Stimulated activated CD8-positive, alpha-beta memory T cell treated with anti-CD3 and anti-CD28 coated beads, Interleukin-4, amount 100 ng/mL, for 1 hour (primary cell): ENCODE measurements at places on chromosomes 11 and 22.

DNA sequence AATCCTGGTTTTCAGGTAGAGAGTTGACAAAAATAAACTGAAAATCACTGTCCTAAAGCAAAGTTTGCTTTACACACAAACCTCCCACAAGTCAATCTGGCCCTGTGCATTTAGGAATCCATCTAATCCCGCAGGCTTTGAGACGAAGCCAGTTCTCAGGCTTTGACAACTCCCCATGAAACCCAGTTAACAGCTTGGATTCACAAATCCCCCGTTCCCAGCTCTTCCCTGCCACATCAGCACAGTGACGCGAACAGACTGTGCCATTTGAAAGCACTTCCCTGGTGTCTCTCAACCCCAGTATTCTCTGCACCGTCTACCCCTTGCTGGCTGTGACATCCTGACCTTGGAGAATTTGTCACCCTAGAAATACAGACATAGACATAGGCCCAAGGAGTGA, 117.8 kb downstream of the OPCML start:
- no peak for DNase-seq

DNA sequence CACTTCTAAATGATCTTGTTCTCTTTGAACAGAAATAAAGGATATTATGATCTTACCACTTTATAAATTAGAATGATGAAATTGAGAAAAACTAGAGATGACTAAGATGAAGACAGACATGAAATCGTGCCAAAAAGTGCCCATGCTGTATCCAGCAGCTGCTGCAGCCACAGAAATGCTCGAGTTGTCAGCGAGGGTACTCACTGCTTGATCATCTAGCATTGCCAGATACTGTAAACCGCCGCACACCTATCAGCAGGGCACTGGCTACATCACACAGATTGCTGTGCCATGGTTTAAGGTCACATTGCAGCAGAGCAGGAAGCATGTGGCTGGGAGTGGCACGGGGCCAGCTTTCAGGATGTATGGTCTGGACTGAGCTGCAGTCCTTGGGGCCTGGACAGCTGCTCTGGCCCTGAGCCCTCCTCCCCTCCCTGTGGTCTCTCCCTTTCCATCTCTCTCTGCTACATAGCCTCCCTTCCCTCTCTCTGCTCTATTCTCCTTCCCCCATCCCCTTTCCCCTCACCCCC, 51.0 kb upstream of the SEPTIN5 start:
- DNase-seq, result no peak

DNA sequence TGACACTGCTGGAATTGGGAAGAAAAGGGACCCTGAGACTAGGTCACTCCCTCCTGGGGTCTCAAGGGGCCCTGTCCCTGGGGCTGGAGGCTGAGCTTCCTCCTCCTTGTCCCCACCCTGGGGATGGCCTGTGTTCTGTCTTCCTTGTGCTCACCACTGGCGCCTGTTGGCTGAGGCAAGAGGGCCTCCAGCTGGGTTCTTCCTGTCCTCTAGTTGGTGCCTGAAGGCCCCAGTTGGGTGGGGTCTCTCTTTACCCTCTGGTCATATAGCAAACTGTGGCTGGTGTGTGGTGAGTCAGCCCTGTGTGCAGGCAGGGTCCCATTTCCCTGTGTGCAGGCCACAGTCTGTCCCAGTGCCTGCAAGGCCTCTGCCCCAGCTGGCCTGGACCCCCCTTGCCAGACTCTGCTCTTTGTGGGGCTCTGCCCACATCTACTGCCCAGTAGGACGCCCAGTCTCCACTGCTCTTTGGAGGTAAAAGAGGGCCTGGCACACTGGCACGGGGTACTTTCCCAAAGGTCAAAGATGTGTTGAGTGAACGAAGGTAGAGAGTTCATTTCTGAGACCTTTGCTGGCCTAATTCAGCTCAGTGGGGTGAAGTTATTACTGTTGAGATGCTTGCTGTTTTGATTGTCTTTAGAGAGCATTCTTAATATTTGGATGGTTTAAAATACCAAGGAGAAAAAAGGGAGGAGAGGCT, 55.1 kb upstream of the CLDN5 start:
- DNase-seq, result no peak

DNA sequence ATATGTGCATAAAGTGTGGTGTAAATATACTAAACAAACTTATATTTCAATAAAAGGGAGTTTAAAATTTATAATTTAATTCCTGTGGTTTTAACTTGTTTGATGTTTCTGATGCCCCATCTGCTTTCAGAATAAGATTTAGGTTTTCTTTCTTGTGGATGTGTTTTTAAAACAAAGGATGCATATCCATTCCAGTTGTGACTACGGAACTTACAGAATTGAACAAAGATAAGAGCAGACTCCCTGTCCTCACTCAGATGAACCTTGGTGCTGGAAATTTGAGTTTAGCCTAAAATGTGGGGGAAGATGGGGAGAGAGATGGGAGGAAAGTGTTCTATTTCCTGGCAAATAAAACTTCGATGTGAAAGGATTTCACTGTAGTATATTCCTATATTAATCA, 2.5 kb downstream of the FJX1 start:
- DNase-seq, result no peak

DNA sequence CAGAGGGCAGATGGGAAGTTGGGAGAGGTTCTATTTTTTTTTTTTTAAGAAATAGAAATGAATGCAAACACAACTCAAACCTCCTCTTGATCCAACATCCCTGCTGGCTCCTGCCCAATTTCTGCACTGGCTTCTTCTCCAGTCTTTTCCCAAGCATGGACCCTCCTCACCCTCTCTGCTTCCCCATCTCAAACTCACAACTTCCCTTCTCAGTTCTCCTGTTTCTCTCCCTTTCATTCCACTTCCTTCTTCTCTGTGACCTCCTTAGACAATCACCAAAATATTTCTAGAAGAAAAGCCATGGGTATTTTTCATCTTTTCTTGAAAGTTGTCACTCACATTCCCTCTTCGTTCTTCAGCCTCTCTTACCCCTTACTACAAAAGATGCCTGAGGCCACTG, 85.2 kb upstream of the VPREB1 start:
- DNase-seq, result no peak

GRCh38 chr11:26583550-26583949, 11.5 kb upstream of the MUC15 start:
- no peak for DNase-seq

- DNase-seq, result no peak
Observed at GRCh38 chr11:77193911-77194830, 66.1 kb downstream of the MYO7A start.

DNA sequence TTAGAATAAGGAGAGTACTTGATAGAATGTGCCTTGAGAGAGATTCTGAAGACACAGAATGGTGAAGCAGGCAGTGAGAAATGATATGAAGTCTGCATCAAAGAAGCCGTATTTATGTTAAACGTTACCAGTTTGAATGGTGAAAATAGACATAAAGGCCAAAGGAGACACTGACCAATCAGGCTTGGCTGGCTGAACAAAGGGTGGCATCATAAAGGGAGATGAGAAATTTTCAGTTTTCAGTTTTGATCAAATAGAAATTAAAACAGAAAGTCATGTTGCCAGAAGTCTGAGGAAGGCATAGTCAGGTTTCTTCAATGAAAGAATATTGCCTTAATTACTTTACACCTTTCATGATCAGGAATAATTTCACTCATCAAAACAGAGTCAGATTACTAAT, 6.6 kb downstream of the OR51F1 start:
- DNase-seq, result no peak

GRCh38 chr11:3156282-3156660, 8.8 kb downstream of the OSBPL5 start:
- no peak for DNase-seq

DNA sequence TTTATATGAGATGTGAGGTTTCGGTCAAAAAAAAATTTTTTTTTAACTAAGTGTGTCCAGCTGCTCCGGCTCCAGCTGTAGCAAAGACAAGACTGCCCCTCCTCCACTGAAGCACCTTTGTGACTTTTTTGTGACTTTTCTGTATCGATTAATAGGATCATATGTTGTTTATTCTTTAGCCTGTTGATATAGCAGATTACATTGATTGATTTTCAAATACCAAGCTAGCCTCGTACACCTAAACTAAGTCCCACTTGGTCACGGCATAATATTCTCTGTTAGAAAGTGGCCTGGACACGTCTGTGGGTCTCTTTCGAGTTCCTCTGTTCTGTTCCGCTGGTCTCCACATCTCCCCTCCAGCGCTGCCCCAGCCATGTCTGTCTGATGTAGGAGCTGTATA, 126.8 kb downstream of the IGLL1 start:
- DNase-seq, result no peak

DNA sequence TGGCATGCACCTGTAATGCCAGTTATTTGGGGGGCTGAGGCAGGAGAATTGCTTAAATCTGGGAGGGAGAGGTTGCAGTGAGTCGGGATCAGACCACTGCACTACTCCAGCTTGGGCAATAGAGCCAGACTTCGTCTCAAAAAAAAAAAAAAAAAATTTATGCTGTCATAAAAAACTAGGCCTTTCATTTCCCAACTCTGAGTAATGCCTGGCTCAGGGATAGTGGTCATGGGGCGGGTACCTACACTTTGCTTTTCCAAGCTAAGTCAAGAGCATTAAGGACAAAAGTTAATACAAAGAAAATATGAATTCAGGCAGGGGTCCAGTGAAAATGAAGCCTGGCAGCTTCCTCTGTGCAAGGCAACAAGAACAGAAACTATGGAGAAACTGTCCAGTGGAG, 16.3 kb downstream of the CPSF7 start:
- no peak for DNase-seq

- DNase-seq, result no peak
Observed at GRCh38 chr11:55457641-55458040, 89.9 kb downstream of the OR4A15 start.

GRCh38 chr11:97502201-97502600, 1112.4 kb downstream of the JRKL start:
- DNase-seq, result no peak

- DNase-seq, result no peak
Observed at GRCh38 chr11:16935518-16936302, 78.5 kb downstream of the PLEKHA7 start.

DNA sequence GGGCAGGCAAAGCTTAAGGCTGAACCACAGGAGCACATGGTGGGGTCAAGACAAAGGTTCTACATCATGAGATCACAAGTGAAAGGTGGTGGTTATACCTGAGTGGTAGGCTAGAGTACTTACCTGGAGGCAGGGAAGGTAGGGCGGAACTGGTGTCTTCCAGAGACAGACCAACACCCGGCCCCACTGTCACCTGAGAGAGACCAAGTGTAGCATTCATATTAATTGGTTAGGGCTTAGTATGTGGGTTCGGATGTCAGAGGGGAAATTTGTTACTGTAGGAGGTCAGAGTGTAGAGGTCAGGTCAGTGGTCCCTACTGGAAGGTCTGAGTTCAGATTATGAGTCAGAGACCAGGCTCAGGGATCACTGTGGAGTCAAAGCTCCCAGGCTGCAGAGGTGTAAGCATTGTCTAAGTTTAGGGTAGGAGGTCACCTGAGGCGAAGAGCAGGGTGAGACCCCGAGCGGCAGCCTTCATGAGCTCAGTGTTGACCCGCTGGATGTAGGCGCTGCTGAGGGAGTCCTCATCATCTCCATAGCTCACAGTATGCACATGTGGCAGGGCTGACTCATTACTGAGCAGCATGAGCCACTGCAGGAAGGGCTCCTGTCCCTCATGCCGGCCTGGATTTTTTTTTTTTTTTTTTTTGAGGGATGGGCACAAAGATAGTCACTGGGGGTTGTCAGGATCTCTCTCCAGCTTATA, 3.2 kb downstream of the TPP1 start:
- DNase-seq, result no peak

GRCh38 chr22:40714499-40715337, 35.4 kb downstream of the MCHR1 start:
- no peak for DNase-seq

DNA sequence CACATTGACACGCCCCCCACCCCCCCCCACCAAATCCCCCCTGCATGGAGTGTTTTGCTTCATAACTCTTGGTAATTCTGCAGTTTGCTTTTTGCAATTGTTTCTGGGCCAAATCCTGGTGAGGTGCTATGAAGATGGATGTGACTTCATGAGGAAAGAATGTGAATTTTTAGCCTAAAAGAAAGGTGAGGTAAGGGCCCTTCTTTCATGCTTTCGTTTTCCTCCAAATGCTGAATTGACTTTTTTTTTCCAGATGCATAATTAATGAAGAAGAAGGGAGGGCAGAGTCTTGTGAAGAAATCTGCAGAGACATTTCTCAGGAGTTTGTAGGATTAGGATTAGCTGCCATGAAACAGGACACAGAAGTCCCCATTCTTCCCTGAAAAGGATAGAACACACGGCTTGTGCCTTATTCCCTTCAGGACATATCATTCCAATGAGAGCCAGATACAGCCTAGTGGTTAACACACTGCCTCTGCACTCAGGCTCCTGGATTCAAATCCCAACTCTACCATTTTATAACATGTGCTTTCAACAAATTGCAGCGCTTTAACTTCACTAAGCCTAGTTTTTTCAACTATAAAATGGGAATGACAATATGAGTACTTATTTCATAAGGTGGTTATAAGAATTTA, 19.6 kb upstream of the TBCEL start:
- no peak for DNase-seq

DNA sequence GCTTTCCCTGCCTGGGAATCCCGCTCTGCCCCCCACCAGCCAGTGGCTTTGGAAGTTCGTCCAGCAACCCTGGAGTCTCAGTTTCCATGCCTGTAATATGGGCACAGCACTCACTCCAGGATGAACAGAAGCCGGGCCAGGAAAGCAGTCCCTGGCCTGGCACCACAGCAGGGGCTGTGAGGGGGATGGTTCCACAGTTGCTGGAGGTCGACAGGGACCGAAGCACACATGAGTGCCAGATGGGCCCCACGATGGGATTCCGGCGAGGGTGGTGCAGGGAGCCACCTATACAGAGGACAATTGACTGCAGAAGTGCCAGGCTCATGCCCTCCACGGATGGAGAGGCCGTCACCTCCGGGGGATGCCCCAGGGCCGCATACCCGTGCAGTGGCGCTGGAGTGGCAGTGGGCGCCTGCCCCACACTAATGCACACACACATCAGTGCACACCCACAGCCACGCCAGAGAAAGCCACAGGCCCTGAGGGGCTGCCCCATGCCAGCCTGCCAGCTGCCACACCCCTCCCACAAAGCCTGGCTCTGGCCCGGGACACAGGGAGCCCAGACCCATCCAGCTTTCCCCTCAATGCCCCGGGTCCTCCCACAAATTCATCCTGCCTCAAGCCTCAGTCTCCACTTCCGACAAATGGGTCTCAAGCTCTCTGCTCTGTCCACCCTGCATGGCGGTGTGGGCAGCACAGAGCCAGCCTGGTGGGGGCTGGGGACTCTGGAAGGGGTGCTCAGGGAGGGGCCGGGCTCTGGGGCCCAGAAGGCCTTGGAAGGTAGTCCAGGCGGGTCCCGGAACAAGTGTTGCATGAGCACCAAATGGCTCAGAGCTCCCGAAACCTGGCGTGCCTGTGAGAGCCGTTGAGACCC, 9.7 kb downstream of the ASCL2 start:
- no peak for DNase-seq

DNA sequence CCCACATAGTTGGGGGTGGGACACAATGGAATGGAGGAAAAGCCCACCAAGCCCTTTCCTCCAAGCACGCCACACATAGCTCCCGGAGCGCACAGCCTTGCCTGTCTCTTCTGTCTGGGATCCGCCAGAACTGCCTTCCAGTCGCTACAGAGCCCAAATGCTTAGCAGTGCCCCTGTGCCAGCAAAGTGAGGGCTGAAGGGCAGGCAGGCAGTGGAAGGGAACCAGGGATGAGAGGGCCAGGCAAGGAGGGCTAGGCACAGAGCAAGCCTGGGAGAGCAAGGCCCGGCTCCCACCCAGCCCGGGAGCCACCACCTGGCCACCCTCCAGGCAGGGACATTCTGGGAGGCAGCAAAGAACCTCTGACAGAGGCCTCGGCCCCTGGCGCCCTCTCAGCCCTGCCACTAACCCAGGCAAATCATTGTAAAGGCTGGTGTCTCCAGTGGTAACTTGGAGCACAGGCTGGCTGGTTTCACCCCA, 32.5 kb downstream of the PPP2R1B start:
- DNase-seq, result no peak
